ENCODE measurements at places on chromosomes 5 and 9.

DNA sequence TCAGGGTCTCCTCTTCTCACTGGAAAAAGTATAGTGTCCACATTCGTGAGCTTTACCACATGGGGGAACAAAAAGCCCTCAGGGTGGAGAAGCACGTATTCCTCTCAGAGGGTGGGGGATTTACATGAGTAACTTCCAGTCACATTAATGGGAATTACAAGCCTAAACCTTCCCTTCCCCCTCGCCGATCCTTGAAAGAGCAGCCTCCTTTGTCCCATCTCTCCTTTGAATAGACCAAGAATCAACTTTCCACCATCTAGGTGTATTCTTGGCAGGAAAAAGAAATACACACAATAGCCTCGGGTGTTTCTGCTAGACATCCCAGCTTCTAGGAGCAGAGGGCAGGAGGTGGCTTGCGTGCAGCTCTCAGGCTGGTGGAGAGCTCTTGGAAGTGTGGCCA is 144.4 kb downstream of the ZNF462 start:
- no peak for DNase-seq

DNA sequence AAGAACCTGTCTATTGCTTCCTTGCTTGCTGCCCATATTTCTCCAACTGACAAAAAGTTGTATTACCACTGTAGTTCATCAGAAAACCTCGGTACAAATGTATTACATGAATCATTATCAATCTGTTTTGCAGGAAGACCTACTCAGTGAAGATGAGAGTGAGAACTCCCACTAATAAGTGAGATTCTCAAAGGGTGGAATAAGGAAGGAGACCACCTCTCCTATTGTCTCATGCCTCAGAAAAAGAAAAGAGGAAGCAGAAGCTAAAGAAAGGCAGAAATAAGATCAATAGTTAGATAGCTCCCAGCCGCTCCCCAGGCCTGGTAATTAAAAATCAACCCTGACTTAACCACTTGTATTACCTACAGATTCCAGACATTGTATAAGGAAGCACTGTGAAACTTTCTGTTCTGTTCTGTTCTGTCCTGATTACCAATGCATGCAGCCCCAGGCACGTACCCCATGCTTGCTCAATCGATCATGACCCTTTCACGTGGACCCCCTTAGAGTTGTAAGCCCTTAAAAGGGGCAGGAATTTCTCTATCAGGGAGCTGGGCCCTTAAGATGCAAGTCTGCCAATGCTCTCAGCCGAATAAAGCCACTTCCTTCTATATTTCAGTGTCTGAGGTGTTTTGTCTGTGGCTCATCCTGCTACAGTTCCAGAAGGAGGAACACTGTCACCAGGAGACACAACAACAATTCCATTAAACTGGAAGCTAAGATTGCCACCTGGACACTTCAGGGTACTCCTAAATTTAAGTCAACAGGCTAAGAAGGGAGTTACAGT is 152.5 kb upstream of the COX7C start:
- DNase-seq = no peak

DNA sequence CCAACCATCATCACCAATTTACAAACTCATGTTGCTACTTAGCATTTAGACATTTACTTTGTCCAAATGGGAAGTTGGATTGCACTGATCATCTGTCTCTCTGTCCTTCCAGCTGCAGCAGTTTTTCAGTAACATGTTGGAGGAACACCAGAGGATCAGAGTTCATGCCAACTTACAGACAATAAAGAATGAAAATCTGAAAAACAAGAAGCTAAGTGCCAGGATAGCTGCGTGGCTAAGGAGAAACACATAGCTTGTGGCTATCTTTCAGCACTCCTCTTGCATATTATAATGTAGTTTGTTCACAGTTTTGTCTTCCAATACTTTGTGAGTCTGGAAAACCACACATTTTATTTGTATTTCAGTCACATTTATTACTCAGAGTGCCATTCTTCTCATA is 6.4 kb upstream of the ARL14EPL start:
- no peak for DNase-seq

DNA sequence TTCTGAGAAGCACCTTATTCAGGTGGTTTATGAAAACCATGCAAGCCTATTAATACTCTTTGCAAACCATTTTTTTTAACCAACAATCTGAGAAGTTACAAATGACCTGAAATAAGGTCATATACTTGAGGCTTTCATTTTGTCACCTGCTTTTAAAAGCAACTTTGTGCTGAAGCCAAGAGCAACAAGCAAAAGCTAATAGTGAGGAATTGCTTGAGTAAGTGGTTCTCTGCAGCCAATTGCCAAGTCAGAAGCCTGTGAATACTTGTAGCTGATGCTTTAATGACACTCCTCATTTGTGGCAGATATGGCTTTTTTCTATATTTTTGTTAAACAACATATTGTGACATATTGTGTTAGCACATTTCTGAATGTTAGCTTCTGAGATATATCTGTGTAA is 126.7 kb upstream of the ZNF608 start:
- no peak for DNase-seq

DNA sequence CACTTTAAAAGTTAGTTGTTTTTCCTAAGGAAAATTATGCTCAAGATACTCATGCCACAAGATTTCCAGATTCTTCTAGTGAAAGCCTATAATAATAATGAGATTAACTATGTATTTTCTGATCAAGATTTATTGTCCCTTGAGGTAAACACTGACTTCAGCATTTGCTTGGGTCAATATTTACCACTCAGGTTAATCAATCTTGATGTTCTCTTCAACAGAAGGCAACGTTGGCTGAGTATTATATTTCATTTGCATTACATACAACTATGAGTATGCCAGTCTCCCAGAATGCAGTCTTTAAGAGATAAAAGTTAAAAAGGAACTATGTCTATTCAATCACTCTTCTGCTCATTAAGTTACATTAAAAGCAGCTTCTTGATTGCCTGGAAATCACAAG is 115.6 kb downstream of the GPR21 start:
- no peak for DNase-seq

GRCh38 chr5:59187857-59188256 is 605.0 kb downstream of the RAB3C start:
- DNase-seq = no peak
